ENCODE measurements at places on chromosomes 13 and 19.

DNA sequence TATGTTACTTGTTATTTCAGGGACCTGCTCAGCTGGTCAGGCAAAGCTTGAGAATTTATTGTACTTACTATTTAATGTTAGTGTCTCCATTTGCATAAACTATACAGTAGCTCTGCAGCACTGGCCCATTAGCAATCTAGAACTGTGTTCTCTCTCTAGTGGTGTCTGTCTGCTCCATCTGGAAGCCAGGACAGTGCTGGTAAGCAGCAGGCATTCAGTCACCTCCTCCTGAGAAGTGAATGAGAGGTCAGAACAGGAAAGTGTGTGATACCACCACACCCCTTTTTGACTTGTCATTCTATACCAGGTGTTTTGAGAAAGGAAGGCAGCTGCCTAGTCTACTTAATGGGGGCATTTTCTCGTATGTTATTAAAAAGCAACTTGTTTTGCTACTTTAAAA lies 3.9 kb downstream of the COG3 start:
- H3K27ac ChIP-seq = no peak overlapping the region
- DNase-seq = no peak
- H3K36me3 ChIP-seq = no peaks in the 10 kb centered on the region
- H3K27me3 ChIP-seq = no peaks in the 10 kb centered on the region

GRCh38 chr13:109010912-109011311 lies 381.5 kb downstream of the MYO16 start:
- no peaks in the 10 kb centered on the region for H3K27me3 ChIP-seq
- no peaks in the 10 kb centered on the region for H3K36me3 ChIP-seq
- DNase-seq = no peak
- H3K4me3 ChIP-seq = no peak overlapping the region
- no peaks in the 10 kb centered on the region for H3K4me1 ChIP-seq

GRCh38 chr19:5225486-5226345 lies 114.9 kb downstream of the PTPRS start:
- no peak overlapping the region for H3K4me3 ChIP-seq
- no peak overlapping the region for H3K27ac ChIP-seq
- H3K27me3 ChIP-seq = no peaks in the 10 kb centered on the region

GRCh38 chr13:30504081-30504480 lies 38.3 kb upstream of the HMGB1 start:
- no peak for DNase-seq
- H3K27me3 ChIP-seq = no peaks in the 10 kb centered on the region
- H3K36me3 ChIP-seq = no peaks in the 10 kb centered on the region

Data from esophagus squamous epithelium (tissue), 5 donors.